Peyer's patch (tissue), 4 donors: ENCODE measurements at places on chromosomes 5 and 9. TPM values are rescaled to one million over a fixed set of nuclear protein-coding genes. Genes with fewer than 3 reads are reported as not detected.

Gene FAXDC2
- 64.2 TPM for total RNA-seq

Gene PRSS3
- 20.6 TPM for total RNA-seq

Gene HAPLN1
- total RNA-seq, result 0.70 TPM

Gene SEMA6A
- 113 TPM for total RNA-seq

Gene CCL21
- total RNA-seq, result 66.0 TPM

Gene SLC24A2
- total RNA-seq, result not detected

Gene FGF1
- not detected for total RNA-seq

Gene OGN
- 3.8 TPM for total RNA-seq

Gene RNF183
- total RNA-seq, result not detected

Gene TEX48
- not detected for total RNA-seq

Gene HEMGN
- total RNA-seq, result not detected

Gene CCDC152
- not detected for total RNA-seq

Gene STPG3
- not detected for total RNA-seq

Gene RELL2
- total RNA-seq, result 13.2 TPM

Gene MCTP1
- 4.7 TPM for total RNA-seq

Gene PCDH1
- total RNA-seq, result 64.4 TPM

Gene PCDHGA10
- 5.0 TPM for total RNA-seq

Gene PCDHGB7
- 4.1 TPM for total RNA-seq

Gene GADD45G
- 37.1 TPM for total RNA-seq

Gene F2RL1
- total RNA-seq, result 146 TPM

Gene MTRR
- 82.1 TPM for total RNA-seq

Gene CDC20B
- not detected for total RNA-seq
